ENCODE measurements at places on chromosomes 13 and 19.

DNA sequence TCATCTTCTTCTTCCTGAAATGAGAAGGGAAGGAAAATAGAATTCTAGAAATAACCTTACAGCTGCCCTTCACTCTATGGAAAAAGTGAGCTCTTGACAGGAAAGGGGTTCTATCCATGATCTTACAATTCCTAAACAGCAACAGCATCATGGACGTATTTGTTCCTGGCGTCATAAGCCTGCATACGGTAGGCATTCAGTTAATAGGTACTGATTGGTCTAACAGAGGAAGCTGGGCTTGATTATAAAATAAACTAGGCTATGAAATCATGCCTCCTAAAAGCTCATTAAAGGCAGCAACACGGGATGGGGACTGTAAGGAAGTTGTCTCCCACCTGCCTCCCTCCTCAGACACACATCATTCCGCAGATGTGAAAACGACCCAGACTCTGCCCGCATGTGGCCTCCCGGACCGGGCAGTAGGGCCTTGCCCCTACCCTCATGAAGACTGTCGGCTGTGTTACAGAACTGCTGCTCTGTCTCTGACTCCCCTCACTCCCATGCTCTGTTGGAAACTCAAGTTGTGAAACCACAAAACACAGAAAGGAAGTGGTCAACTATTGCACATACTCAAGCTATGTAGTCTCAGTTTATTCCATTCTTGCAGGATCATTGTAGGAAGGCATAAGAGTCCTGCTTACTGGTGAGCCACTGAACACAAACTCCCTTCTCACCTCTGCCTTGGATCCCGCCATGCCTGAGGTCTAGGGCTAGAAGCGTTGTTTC lies 129.8 kb downstream of the DLEU7 start:
- peak; percentile 43 for DNase-seq

GRCh38 chr19:33159893-33160292 lies 28.0 kb downstream of the WDR88 start:
- no peak for DNase-seq

DNA sequence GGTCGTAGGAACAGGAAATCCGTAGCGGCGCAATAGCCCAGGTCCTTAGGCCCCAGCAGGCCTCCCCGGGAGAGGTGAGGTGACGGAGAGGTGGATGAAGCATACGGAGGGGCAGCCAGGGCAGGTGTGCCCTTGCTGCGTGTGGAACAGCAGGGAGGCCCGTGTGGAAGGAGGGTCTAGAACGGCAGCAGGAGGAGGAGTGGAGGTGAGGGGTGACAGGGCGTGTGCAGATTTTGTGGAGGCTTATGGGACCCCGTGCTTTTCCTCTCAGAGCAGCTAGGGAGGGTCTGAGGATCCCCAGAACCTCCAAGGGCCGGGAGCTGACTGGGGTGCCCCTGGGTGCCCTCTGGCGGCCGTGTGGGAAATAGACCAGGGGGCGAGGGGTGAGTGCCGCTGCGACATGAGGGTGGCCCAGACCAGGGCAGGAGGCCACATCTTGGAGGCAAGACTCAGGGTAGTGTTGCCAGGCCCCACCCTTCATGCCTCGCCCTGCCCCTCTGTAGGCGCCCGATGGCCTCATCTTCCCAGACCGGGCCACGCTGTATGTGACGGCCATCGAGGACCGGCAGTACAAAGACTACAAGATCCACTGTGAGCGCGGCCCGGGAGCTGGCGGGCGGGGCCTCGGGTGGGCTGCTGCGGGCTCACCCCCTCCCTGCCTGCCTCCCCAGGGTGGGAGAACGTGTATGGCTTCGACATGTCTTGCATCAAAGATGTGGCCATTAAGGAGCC lies 5.0 kb upstream of the ADM5 start:
- peak; percentile 57 for DNase-seq

DNA sequence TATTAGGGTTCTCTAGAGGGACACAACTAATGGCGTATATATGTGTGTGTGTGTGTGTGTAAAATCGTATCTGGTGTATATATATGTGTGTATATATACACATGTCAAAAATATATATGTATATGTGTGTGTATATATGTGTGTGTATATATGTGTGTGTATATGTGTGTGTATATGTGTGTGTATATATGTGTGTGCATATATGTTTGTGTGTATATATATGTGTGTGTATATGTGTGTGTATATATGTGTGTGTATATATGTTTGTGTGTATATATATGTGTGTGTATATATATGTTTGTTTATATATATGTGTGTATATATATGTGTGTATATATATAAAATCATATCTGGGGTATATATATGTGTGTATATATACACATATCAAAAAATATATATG lies 5.4 kb upstream of the LILRB5 start:
- DNase-seq: no peak
